Left ventricle myocardium inferior (tissue), 1 donor: ENCODE measurements at places on chromosomes 5 and 9. TPM values are rescaled to one million over a fixed set of nuclear protein-coding genes. Genes with fewer than 3 reads are reported as not detected.

GRCh38 chr9:22446950-22447617 is 460 bp downstream of the DMRTA1 start:
- H3K27me3 ChIP-seq: peaks cover 57% of the 10 kb centered on the region
- H3K4me3 ChIP-seq: peak overlapping the region; percentile 81
- H3K36me3 ChIP-seq: no peaks in the 10 kb centered on the region
- peak overlapping the region; percentile 92 for H3K27ac ChIP-seq

- no peaks in the 10 kb centered on the region for H3K27me3 ChIP-seq
- H3K36me3 ChIP-seq: no peaks in the 10 kb centered on the region
- DNase-seq: no peak
- H3K27ac ChIP-seq: peak overlapping the region; percentile 92
These were observed 353.8 kb upstream of the WWC1 start for GRCh38 chr5:167937635-167937998.

- no peaks in the 10 kb centered on the region for H3K36me3 ChIP-seq
- H3K27ac ChIP-seq: no peak overlapping the region
These were observed 330.3 kb upstream of the IRX1 start for GRCh38 chr5:3265131-3265885.

GRCh38 chr5:115549154-115549553 is 4.6 kb upstream of the FEM1C start:
- H3K27me3 ChIP-seq: no peaks in the 10 kb centered on the region
- H3K4me1 ChIP-seq: peaks cover 5% of the 10 kb centered on the region
- H3K27ac ChIP-seq: no peak overlapping the region
- no peaks in the 10 kb centered on the region for H3K36me3 ChIP-seq

DNA sequence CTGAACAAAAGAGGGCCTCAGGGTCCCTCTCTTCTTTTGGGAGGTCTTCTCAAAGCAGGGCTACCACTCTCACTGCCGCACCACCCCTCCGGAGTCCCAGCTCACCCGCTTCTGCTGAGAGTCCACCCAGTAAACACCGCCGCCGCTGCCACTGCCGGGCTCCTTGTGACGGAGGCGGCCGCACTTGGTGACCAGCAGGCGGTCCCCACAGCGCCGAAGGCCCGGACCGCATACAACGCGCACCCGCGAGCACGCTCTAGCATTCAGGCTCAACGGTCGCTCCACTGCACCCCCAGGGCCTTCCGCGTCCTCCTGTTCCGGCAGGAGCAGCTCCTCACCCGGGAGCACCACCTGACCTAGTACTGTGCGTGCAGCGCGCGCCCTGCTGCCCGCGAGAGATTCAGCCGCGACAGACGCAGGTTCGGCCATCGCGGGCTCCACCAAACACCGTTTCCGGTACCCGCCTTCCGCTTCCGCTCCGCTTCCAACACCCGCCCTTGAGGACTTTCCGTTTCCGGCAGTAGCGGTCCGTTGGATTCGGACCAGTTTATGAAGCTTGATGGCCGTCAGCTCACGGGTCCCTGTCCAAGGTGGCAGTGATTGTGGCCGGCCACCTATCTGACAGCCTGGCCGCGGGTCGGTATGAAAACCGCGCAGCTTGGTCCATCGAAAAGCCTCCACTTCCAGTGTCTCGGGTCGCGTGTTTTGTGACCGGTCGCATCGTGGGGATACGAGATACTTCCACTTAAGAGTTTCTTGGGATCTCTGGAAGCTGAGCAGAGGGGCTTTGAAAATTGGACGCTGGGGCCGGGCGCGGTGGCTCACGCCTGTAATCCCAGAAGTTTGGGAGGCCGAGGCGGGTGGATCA is at the start of gene EXOSC3:
Gene EXOSC3, minus strand, starts transcription at position 449 of the 868 bp plus-strand sequence. Its CDS starts 20 bp downstream, at position 429.
- peaks cover 39% of the 10 kb centered on the region for H3K36me3 ChIP-seq
- H3K27ac ChIP-seq: peak within 1 kb of the TSS; percentile 88
- peaks cover 32% of the 10 kb centered on the region for H3K4me1 ChIP-seq
- DNase-seq: peak; percentile 89
- H3K27me3 ChIP-seq: peaks cover 11% of the 10 kb centered on the region

DNA sequence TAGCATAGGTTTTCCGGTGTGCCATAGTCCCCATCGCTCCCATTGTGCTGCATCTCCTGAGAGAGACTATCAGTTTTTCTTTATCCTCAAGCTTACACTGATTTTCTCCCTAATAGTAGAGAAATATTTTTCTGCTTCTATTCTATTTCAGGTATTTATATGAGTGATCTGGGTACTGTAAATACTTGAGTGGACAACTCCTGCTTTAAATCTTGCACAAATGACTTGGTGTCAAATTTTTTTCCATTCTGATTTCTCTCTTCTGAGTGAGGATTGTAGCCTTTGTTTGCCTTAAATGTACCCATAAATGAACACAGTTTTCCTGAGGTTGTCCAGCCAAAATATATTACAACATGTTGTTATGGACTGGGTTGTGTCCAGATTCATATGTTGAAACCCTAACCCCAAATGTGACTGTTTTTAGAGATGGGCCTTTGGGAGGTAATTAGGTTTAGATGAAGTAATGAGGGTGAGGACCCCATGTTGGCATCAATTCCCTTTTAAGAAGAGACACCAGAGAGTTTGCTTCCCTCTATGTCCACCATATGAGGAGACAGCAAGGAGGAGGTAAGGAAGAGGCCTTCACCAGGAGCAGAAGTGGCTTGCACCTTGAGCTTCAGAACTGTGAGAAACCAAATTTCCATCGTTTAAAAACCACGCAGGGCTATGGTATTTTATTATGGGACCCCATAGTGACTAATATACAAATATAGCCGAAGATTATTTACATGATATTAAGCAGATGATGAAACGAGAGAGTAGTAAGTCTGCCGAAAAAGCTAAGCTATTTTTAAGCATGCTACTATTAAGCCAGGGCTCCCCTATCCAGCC is 336.4 kb upstream of the MPDZ start:
- H3K27ac ChIP-seq: peak overlapping the region; percentile 14
- no peaks in the 10 kb centered on the region for H3K36me3 ChIP-seq
- no peaks in the 10 kb centered on the region for H3K27me3 ChIP-seq
- H3K4me3 ChIP-seq: no peak overlapping the region

DNA sequence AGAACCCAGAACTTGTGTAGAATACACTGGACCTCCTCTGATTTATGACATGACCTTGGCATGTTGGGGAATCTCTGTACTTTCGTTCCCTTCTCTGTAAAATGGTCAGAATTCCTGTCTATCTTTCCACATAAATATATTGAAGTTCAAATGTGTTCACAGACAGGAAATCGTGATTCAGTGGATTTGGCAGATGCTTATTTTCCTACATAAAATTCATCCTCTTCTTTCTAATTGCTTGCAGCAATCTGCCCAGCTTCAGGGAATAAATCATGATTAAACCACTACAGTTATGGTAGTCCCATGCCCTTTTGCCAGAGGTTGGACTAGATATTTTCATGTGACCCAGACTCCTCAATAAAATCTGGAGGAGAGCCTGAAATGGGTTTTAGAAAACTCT is 52.1 kb upstream of the ARL15 start:
- H3K4me1 ChIP-seq: peaks cover 38% of the 10 kb centered on the region
- no peak for DNase-seq
- no peak overlapping the region for H3K27ac ChIP-seq
- no peak overlapping the region for H3K4me3 ChIP-seq

- DNase-seq: no peak
- no peak overlapping the region for H3K4me3 ChIP-seq
- no peak overlapping the region for H3K27ac ChIP-seq
- no peaks in the 10 kb centered on the region for H3K4me1 ChIP-seq
- H3K36me3 ChIP-seq: no peaks in the 10 kb centered on the region
These were observed 17.9 kb downstream of the CSF1R start for GRCh38 chr5:150068472-150068871.

DNA sequence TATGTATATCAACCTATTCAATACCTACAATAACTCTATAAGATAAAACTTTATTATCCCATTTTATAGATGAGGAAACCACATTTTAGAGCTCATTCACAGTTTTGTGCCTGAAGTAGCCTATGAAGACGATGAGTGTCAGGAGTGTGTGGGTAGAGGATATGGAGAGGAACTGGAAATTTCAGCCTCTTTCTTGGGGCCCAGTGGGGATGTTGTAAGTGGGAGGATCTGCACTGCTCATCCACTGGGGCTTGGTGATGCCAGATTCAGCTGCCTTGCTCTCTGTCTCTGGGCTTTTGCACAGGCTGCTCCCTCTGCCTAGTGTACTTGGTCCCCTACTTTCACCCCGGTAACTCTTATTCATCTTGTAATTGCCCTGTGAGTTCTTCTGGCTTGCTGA is 194.7 kb downstream of the SREK1 start:
- H3K4me1 ChIP-seq: peaks cover 20% of the 10 kb centered on the region
- no peak overlapping the region for H3K4me3 ChIP-seq
- H3K36me3 ChIP-seq: no peaks in the 10 kb centered on the region
- no peak for DNase-seq

DNA sequence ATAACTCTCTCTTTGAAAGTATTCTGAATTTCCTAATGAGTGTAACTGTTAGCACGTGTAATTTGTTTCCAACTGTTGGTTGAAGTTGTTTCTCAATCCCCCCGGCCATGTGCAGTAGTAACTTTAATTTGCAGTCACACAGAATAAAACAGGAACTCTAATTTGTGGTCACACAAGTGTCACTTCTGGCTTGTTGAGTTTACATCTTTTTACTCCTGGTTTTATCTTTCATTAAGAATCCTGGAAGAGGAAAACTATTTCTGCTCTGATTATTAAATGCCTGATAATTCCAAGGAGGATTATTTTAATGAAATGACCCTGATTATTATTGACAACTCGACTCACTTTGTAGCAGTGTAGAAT is 1.2 kb downstream of the SCAMP1 start:
- DNase-seq: no peak
- peak overlapping the region; percentile 95 for H3K27ac ChIP-seq

DNA sequence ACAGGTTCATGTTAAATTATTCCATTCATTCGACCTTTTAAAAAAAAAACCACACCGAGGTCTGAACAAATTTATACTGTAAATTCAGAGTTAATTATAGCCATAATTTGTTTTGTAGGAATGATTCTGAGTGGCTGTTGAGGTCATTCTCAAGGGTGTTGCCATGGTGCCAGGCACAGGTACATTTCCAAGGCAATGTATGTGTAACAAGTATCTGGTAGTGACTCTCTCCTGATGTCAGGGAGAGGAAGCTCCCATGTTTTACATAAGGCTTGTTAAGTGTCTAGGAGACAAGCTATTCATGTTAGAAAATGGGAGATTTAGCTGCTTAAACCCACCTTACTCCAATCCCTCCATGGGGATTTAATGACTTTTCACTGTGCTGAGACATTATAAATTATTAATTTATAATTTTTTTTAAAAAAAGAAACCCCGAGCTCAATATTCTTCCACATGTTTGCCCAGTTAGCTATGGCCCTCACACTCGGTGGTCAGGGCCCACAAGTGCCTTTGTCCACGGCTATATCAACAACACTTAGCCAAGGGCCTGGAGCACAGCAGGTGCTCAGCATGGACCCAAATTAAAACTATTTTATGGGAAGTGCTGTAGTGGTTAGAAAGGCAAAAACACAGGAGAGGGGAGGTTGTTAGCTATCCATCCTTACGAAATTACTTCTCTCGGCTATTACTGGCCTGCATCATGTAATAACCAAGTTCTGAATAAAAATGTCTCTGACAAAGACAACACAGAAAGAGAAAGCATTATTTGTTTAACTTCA is 154.6 kb upstream of the GNA14 start:
- no peaks in the 10 kb centered on the region for H3K27me3 ChIP-seq
- peaks cover 12% of the 10 kb centered on the region for H3K4me1 ChIP-seq
- no peaks in the 10 kb centered on the region for H3K36me3 ChIP-seq
- no peak overlapping the region for H3K4me3 ChIP-seq
- H3K27ac ChIP-seq: no peak overlapping the region

- H3K27ac ChIP-seq: peak overlapping the region; percentile 42
- DNase-seq: peak; percentile 20
- H3K27me3 ChIP-seq: peaks cover 25% of the 10 kb centered on the region
- H3K4me3 ChIP-seq: no peak overlapping the region
- no peaks in the 10 kb centered on the region for H3K4me1 ChIP-seq
These were observed 34.4 kb downstream of the INSYN2B start for GRCh38 chr5:169945831-169946261.

GRCh38 chr9:80665479-80665878 is 1023.9 kb downstream of the TLE1 start:
- no peaks in the 10 kb centered on the region for H3K27me3 ChIP-seq
- H3K4me1 ChIP-seq: no peaks in the 10 kb centered on the region
- no peaks in the 10 kb centered on the region for H3K36me3 ChIP-seq
- no peak for DNase-seq
- H3K4me3 ChIP-seq: no peak overlapping the region
- no peak overlapping the region for H3K27ac ChIP-seq

GRCh38 chr5:136011414-136012001 is 17.3 kb upstream of the TGFBI start:
- no peak overlapping the region for H3K4me3 ChIP-seq
- H3K4me1 ChIP-seq: peaks cover 28% of the 10 kb centered on the region
- DNase-seq: no peak
- no peaks in the 10 kb centered on the region for H3K36me3 ChIP-seq
- H3K27me3 ChIP-seq: no peaks in the 10 kb centered on the region
- H3K27ac ChIP-seq: peak overlapping the region; percentile 28

GRCh38 chr9:79408200-79408599 is 163.6 kb upstream of the TLE4 start:
- DNase-seq: no peak
- no peak overlapping the region for H3K27ac ChIP-seq
- H3K36me3 ChIP-seq: no peaks in the 10 kb centered on the region
- H3K4me1 ChIP-seq: no peaks in the 10 kb centered on the region
- H3K27me3 ChIP-seq: no peaks in the 10 kb centered on the region

GRCh38 chr9:21611891-21612290 is 129.8 kb upstream of the IFNE start:
- no peaks in the 10 kb centered on the region for H3K36me3 ChIP-seq
- H3K27ac ChIP-seq: no peak overlapping the region
- H3K4me3 ChIP-seq: no peak overlapping the region
- H3K27me3 ChIP-seq: peaks cover 6% of the 10 kb centered on the region

GRCh38 chr5:81017320-81017719 is 57.2 kb downstream of the RASGRF2 start:
- no peak overlapping the region for H3K27ac ChIP-seq
- H3K36me3 ChIP-seq: no peaks in the 10 kb centered on the region
- no peak overlapping the region for H3K4me3 ChIP-seq
- H3K27me3 ChIP-seq: no peaks in the 10 kb centered on the region

DNA sequence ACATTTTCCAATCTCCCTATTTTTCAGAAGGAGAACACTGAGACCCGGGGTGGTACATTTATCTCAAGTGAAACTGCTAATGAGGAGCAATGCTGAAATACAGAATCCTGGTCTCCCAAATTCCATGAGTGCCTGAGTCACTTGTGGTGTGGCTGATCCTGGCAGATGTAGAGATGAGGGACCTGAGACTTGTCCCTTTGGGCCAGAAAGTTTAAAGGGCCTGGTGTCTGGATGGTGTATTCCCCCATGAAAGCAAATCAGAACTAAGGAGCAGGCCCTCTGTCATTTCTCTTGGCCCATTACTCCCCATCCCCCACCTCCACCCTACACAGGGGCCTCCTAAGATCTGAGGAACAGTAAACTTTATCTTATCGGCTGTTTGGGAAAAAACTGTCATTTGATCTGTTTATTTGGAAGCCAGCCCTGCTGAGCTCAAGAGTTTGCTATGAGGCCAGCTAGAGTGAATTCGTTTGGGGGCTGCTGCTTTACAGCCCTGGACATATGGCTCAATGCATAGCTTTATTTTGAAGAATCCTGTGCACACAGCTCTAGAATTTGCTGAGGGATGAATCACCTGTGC is 140.3 kb downstream of the LHFPL2 start:
- H3K4me1 ChIP-seq: peaks cover 78% of the 10 kb centered on the region
- H3K4me3 ChIP-seq: peak overlapping the region; percentile 65
- H3K27me3 ChIP-seq: no peaks in the 10 kb centered on the region
- H3K27ac ChIP-seq: no peak overlapping the region

The MARCHF3 gene
- 35.7 TPM for total RNA-seq

The ERMP1 gene
- total RNA-seq: 23.9 TPM

The CD14 gene
- total RNA-seq: 26.2 TPM

The PGM5 gene
- total RNA-seq: 190 TPM

The PCDHGC5 gene
- 2.9 TPM for total RNA-seq

The ZNF608 gene
- 6.8 TPM for total RNA-seq
